ENCODE measurements at places on chromosomes 12 and 14.

- no peak for DNase-seq
Observed at GRCh38 chr14:80930836-80931389, 10.6 kb downstream of the CEP128 start.

DNA sequence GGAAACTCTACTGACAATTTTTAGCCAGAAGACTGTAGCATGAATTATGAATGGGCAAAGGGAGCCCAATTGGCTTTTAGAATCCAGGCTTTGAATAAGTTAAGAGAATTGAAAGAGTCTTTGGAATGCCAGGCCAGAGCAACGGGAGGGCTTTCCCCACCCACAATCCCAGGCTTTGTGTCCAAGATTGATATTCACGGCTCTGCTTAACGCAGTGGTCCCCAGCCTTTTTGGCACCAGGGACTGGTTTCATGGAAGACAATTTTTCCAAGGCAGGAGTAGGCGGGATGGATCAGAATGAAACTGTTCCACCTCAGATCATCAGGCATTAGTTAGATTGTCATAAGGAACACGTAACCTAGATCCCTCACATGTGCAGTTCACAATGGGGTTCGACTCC lies 79.6 kb downstream of the EPS8 start:
- DNase-seq = no peak

DNA sequence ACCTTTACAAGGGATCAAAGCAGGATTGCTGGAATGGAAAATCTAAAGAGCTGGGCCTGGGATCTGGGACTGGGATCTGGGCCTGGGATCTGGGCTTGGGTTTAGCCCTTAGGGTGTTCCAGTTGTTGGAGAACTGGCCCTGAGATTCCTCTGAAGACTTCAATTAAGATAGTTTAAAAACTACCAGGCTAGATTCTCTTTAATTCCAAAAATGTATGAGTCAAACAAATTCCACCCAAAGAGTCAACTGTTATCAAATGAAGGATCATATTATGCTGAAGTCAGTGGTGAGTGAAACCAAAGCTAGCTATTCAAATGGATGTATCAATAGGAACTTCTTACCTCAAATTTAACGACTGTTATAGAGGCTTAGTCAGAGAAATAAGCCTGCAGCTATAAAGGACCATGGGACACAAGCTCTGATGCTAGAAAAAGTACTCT lies 40.5 kb downstream of the LIMA1 start:
- no peak for DNase-seq

DNA sequence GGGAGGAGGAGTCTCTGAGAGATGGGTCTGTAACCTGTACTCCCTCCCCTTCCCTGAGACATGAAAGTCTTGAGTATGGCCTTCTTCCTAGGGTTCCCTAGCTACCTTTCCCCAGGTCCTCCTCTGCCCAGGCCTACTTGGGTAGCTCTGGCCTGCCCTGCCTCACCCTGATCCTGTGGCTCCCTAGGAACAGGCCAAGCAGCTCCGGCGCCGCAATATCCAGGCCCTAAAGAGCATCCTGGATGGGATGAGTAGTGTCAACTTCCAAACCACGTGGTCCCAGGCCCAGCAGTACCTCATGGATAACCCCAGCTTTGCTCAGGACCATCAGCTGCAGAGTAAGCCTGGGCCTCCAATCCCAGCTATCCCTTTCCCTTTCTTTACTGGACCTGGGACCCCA lies 12.3 kb downstream of the PRPF40B start:
- no peak for DNase-seq

DNA sequence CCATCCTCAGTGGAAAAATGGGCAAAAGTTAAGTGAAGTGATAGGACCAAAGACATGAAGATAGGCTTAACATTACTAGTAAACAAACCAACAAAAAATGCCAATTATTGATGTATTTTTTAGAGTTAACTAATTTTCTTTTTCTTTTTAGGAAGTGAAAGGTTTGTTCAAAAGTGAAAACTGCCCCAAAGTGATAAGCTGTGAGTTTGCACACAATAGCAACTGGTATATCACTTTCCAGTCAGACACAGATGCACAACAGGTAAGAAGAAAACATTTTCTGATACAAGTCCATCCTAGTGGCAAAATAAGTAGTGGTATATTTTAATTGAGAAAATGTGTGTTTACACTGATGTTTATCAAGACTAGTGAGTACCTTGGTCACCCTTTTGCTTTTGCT lies 39.6 kb downstream of the LARP4 start:
- DNase-seq = no peak

GRCh38 chr12:8045952-8046944 lies 13.7 kb downstream of the FOXJ2 start:
- peak; percentile 76 for DNase-seq

GRCh38 chr12:38484821-38485449 lies 168.4 kb downstream of the ALG10B start:
- DNase-seq = no peak

DNA sequence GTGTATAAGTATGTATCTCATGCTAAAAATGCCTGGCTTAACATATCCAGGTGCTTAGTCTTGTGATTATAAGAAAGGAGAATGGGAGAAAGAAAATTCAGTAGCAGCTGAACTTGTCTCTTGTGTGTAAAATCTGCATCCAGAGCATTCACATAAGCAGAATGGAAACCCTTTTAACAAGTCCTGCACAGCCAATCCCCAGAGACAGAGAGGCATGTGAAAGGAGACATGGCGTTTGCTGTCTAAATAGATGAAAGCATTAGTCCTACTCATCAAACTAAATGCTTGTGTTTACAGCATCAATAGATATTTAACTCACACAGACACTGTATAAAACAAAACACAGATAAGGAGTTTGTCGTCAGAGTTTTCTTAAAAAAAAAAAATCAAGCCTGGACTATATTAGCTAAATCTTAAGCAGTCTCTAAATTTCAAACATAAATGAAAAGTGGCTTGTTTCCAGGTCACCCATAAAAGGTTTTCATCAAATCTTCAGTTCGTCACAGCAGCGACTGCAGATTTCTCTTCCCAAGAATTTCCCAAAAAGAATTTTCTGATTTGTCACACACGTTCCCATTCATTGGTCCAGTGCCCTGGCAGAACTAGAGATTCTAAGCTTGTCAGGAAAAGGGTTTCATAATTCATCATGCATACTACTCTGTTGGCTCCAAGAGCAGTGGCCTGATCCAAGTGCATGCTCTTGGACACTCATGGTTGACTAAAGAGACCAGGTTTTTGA lies 249.2 kb downstream of the BTG1 start:
- DNase-seq = no peak

DNA sequence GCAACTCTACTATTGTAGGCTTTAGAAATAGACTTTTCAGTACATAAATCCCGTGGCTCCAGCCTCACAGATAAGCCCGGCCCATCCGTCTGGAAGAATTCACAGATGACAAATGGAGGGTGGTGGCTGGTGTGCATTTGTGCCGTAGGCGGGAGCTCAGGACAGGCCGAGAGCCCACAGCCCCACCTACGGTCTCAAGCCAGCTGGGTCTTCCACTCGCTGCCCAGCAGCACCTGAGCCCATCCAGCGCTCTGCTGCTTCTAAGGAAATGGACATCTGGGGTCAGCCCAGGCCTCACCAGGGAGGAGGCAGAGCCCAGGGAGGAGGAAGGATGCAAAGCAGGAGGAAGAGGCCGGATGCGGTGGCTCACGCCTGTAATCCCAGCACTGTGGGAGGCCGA lies 72.8 kb downstream of the KIF26A start:
- DNase-seq = no peak

DNA sequence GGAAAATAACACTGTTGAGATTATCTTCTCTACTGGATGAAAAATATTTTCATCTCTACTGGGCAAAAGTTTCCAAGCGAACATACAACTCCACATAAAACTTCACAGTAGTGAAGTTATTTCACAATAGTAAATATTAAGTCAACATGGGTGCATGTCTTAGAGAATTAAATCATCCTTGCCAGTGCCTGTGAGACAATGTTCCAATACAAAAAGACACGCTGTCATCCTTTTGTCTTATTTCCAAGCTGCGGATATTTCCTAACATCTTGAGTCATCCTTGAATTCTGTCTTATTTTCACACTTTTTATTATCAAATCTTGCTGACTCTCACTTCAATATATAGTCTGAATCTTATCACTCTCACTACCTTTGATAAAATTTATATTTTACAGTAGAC lies 142.9 kb upstream of the KITLG start:
- DNase-seq = no peak

DNA sequence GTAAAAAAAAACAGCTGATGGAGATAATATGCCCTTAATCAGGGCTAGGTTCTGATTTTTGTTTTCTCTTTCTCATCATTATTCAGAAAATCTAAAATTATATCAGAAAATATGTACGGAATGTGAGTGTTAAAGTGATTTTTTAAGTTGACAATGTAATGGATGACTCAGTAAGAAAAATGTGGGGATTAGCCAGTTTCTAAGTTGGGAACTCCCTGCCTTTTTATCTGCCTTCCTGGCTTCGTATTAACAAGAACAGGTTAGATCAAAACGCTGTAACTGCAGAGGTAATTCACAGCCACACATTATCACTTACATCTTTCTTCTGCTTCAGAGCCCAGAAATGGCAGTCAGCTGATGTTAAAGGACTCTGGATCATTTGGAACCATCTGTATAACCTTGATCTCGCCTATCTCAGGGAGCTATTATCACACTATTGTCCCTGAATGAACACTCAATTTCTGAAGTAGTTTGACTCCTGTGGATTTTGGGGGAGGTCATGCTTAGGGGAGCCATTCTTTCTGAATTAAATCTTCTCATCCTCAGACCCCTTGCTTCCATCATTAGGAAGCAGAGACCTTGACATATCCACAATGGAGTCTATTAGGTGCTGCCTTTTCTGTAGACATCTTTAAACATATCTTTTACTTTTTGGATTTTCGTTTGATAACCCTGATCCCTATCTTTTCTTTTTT lies 135.7 kb upstream of the SLC16A7 start:
- no peak for DNase-seq

DNA sequence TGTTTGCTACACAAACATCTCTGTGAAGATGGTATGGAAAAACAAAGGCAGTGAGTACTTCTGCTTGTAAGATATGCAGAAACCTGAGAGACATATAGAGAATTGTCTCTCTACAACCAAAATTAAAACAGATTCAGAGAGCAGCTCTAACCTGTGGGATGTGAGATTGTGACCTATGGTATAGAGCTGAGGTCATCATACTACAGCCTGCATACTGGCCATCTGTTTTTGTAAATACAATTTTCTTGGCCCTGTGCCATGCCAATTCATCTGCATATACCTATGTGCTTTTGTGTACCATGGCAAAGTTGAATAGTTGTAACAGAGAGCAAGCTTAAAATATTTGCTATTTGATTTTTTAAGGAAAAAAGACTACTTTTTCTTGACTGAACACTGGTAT lies 99.6 kb downstream of the LMO3 start:
- no peak for DNase-seq

DNA sequence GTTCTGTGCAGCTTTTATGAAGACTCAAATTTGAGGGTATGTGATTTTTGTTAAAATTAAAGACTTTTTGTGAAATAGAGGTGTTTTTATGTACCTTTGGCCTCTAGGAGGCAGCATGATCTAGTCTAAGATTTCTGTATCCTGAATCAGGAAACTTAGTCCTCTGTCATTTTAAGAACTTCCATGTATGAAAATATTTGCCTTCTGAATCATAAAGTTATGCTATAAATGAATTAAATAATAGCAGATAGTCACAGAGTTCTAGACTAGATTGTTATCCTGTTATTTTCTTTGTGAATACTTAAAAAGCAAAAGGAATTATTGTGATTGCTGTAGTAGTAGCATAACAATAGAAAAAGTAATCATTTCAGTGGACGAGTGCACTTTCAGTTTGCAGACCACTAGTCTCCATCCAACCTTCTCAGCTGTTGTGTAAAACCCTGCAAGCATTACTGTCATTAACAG lies 56.3 kb downstream of the FGD4 start:
- no peak for DNase-seq

GRCh38 chr12:40911676-40912075 lies 219.4 kb downstream of the CNTN1 start:
- DNase-seq = no peak

GRCh38 chr12:46910830-46911229 lies 85.0 kb upstream of the SLC38A4 start:
- no peak for DNase-seq

- DNase-seq = no peak
Observed at GRCh38 chr14:63504648-63505047, 38.5 kb downstream of the PPP2R5E start.

GRCh38 chr12:104958805-104959334 lies 780 bp upstream of the SLC41A2 start:
- peak; percentile 59 for DNase-seq

DNA sequence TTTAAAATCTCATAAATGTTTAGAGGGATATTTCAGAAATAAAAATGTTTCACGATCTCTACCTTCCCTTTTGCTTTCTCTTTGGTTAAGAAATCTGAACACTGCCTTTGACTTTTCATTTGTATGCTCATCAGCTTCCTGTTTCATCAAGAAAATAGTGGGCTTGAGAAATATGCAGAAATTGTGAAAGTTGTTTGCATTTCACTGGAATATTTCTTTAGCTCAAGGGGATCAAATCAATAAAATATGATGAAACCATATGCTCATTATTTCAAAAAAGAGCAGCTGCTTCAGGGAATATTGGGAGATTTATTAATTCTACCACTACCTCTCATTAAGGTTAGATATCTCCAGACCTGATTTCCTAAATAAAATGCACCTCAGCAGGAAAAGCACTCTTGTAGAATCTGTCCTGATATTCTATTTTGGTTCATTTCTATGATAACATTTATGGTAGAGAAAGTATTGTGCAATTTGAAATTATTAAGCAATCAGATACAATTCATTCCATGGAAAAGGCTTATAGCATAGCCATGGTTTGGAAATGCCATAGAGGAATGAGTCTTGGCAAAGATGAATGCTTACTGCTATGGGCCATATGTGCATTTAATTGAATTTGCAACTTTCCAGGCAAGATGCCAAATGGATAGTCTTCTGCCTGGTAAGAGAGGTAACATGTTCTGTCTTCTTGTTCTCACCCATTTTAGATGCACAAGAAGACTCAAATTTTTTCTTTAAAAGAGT lies 212.6 kb upstream of the SLC16A7 start:
- no peak for DNase-seq

DNA sequence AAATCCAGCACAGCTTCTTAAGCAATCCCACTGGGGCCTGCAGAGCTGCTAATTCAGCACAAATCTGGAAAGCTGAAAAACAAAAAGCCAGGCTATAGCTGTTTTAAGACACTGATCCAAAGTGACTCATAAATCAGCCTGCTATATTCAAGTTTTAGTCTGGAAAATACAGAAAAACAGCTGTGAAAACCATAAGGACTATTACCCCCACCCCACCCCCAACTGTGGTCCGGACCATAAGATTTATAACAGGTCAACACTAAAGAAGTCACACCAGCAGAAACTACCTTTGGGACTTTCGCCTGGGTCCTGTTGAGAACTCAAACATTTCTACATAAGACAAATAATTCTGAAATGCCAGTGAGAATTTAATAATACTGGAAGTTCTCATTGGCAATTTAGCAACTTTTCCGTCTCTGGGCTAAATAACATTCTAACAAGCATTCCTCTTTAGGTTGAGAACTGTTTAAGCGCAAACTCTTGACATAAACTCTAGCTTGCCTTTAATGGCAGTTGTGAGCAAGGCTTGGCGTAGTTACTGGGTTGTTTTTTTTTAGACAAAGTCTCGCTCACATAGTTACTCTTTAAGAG lies 3.3 kb downstream of the LRIG3 start:
- DNase-seq = no peak
